ENCODE measurements at places on chromosomes 3 and 15.

DNA sequence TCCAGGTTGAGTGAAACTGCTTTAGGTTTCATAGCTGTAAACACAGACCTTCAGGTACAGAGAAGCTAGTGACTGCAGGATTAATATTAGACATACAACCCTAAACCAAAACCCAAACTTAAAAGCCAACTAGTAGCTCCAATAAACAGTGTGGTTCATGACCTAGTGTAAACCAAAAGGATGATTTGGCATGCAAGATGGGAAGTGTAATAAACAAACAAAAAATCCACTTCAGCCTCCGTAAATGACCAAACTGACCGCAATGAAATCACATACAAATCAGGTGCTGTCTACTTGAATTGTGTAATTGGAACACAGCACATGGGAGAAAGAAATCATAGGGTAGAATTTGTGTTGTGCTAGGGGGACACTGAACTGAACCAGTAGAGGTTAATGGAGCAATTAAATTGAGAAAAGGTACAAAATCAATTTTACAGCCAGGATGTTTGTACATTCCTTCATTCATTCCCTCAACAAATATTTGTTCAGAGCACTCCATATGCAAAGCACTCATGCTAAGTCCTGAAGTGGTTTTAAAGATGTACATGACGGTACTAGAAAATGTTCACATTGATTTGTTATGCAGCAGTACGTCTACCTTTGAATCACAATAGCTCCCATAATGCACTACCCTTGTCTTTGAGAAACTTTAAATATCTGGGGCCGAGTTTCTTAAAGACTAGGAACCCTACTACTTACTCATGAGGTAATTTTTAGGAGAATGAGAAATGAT lies 21.4 kb upstream of the CHST2 start:
- no peak for DNase-seq

- peak; percentile 37 for DNase-seq
Measured at GRCh38 chr3:61772456-61772855, 211.1 kb downstream of the PTPRG start.

- no peak for DNase-seq
Measured at GRCh38 chr3:128486681-128487537, 6.1 kb downstream of the GATA2 start.

DNA sequence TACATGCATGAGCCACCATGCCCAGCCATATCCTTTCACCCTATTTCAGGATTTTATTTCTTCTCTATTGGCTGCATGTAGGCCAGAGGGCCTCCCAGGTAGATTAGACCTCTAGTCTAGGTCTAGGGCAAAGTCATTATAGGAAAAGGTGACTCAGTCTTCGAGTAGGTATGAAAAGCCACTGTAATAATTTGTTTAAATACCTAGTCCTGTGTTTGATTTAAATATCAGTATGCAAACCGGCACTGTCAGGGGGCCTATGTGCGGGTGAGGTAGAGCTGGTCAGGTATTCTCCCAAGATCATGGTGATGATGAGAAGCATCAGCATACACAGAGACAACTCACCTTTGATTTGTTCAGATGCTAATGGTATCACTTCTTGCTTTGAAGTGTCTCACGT lies 101.4 kb upstream of the UMPS start:
- no peak for DNase-seq

GRCh38 chr3:113245761-113246161 lies 34.4 kb downstream of the BOC start:
- DNase-seq, result peak; percentile 90

GRCh38 chr3:113249111-113249510 lies 37.8 kb downstream of the BOC start:
- peak; percentile 95 for DNase-seq

DNA sequence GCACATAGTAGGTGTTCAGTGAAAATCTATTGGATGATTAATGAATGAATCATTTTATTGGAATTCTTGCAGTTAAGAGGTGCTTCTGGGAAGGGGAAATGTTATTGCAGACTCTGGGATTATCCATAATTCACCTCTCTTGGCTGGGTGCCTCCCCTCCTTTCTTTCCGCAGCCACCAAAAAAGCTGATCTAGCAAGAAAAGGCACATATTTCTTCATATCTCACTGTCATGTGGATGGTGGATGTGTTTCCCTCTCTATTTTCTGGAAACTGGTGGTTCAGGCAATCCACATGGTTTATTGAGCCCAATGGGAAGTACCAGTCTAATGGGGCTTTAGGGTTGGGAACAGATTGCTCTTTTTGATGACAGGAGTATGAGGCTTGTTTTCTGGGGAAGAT lies 151.1 kb upstream of the ROPN1 start:
- DNase-seq, result no peak

GRCh38 chr3:45681846-45682245 lies 7.3 kb upstream of the SACM1L start:
- DNase-seq, result no peak

DNA sequence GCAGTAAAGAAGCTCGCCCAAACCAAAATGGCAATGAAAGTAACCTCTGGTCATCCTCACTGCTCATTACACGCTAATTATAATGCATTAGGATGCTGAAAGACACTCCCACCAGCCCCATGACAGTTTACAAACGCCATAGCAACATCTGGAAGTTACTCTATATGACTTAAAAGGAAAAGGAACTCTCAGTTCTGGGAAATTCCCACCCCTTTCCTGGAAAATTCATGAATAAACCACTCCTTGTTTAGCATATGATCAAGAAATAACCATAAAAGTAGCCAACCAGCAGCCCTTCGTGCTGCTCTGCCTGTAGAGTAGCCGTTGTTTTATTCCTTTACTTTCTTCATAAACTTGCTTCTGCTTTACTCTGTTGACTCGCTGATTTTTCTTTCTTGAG lies 164.6 kb downstream of the SMAD6 start:
- no peak for DNase-seq

- no peak for DNase-seq
Measured at GRCh38 chr3:197950677-197951061, 679 bp downstream of the RPL35A start.

DNA sequence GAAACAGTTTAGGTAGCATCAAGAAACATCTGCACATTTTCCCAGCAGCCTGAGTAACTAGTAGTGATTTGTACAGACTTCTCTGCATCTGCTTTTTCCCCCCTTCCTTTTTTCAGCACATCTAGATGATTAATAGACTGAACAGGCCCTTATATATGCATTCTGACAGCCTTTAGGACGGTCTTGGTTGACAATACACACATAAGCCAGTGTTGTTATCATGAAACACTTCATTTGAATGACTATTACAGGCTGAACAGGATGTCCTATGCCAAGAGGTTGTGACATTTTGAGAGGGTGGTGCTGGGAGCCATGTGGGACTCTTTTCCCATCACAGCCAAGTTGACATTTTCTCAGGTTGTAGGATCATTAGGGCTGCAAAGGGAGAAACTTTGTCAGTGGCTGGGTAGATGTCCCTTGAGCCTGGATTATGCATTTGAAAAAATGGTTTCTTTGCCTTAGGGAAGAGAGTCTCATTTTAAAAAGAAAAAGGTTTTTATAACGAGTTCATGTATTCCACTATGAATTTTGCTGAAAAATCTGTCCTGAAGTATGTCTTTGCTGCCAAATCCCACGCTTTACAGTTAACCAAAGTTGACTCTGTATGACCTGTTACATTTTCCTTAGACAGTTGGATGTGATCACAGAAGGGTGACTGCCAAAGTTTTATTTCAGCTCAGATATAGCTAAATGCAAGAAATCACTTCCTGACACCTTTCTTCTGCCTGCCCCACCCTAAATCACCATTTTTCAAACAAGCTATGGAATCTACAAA lies 73.7 kb downstream of the FILIP1L start:
- DNase-seq, result peak; percentile 84

- DNase-seq, result no peak
Measured at GRCh38 chr3:23294770-23295387, 91.8 kb downstream of the UBE2E2 start.

GRCh38 chr15:30990446-30991254 lies 778 bp downstream of the MTMR10 start:
- DNase-seq, result peak; percentile 12

DNA sequence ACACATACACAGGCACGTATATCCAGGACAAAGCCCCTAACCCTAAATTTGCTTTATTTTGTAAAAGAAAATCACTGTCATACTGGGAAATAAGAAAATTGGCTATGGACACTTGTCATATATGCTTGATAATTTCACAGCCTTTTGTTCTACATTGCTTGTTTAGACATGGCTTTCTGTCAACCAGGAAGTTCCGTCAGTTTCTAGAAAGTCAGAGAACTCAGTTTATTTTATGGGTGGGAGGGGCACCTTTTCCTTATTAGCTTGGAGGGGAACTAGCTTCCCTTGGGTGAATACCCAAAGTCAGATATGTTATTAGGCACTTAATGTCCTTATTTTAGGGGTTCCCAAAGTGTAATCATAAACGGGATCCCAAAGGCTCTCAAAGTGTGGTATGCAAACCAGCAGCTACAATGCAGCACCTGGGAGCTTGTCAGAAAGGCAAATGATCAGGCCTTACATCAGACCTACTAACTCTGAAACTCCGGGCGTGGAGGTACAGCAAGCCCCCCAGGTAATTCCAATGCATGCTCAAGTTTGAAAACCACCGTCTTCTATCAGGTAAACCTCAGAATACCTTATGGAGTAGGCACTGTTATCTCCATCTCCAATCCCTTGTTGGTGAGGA lies 50.1 kb downstream of the CADPS start:
- DNase-seq, result no peak

DNA sequence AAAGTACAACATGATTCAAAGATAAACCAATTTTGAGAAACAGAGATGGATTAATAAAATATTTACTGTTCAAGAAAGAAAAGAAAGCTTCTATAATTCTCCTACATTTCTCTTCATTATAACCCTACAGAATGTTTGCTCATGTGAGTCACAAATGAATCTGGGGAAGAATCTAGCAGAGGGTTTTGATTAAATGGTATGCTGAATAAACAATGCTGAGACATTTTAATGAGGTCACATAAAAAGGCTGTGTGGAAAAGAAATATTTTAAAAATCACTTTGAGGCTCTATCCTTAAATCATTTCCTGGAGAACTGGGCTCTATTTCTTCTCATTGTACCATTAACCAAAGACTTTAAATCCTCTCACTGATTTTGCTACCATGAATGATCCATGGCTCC lies 727.7 kb downstream of the NTRK3 start:
- DNase-seq, result no peak

- no peak for DNase-seq
Measured at GRCh38 chr15:88904257-88904623, 8.9 kb upstream of the HAPLN3 start.

- DNase-seq, result no peak
Measured at GRCh38 chr15:75051191-75051608, 27.8 kb downstream of the PPCDC start.

- peak; percentile 30 for DNase-seq
Measured at GRCh38 chr3:152289708-152290107, 21.0 kb downstream of the MBNL1 start.

- DNase-seq, result no peak
Measured at GRCh38 chr15:94229591-94230369, 1.6 kb upstream of the MCTP2 start.

DNA sequence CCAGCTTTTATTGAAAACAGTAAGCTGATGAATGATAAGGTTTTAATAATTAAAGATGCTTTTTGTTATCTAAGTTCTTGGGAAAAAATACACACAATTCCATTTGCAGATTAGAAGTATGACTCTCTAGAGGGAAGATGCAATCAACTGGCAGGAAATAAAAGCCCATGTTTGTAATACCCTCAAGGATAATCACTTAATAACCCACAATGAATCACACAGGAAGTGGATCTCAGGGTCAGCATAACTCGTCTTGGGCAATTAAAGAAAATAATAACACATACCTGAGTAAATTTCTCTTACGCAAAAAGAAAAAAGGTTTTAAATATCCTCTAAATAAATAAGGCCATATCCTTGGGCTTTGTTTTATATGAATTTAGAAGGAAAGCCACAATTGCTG lies 9.4 kb upstream of the EID1 start:
- DNase-seq, result peak; percentile 81

- DNase-seq, result peak; percentile 62
Measured at GRCh38 chr3:106029954-106030626, 161.3 kb upstream of the CBLB start.

DNA sequence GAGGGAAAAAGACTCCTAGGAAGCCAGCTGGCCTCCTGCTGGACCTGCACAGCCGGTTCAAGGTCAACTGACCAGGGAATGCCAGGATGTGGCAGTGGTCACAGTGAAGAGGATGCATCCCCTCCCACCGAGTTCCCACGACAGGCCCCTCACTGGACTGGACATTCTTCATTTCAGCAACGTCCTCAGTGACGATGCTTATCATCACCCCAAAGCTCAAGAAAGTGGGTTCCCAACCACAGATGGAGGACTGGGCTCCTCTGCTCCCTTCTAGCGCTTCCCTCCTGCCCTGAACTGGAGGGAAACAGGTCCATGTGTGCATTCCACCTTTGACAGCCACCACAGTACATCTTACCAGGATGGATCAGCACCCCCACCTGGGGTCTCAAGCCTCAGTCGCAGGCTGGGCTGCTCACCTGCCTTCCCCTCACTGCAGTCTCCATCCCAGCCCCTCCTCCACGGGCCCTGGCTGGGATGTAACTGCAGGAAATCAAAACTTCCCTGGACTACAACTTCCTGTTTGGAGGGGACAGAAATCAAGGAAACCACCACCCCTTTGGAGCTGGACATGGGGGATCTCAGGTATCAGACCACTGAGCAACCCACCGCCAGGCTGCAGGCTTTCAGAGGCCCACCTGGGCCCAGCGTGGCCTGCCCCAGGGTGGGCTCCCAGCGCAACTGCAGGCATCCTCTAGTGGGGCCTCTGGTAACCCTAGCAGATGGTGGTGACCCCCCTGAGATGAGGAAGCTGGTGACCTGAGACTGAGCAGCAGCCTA lies 7.3 kb downstream of the CALML4 start:
- no peak for DNase-seq

DNA sequence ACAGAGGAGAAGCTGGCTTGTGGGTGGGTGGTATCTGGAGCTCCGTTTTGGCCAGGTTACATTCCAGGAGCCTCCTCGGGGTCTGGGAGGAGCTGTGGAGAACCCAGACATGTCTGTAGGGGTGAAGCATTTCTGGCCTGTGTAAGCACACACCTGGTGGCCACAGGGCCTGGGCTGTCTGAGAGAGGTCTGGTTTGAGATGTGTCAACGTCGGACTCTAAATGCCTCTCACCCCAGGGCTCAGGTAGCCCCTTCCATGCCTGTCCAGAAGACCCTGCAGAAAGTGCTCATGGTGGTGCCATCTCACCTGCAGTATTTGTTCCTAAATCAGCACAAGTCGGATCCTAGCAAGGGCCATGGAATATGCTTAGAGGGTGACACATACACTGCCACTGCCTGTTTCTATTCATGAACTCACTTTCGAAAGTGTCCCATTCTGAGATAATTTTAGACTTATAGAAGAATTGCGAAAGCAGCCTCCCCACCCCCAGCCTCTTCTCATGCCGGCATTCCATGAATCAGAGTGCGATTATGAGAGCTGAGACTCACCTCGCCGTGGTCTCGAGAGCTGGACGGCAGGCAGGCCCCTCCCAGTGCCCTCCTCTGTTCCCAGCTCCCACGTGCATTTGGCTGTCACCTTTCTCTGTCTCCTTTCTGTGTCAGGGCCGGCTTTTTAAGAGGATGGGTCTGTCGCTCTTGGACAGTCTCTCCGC lies 63.7 kb downstream of the KLF15 start:
- DNase-seq, result peak; percentile 10

All from fibroblast of mammary gland (primary cell).